ENCODE measurements at places on chromosomes 11 and 22.

GRCh38 chr11:7457211-7457610 is 28.1 kb upstream of the OLFML1 start:
- no peak for DNase-seq

- no peak for DNase-seq
Measured at GRCh38 chr11:102810950-102811660, 13.1 kb upstream of the MMP1 start.

- no peak for DNase-seq
Measured at GRCh38 chr11:122032317-122032716, 83.7 kb downstream of the BLID start.

- no peak for DNase-seq
Measured at GRCh38 chr11:8336356-8337129, 72.9 kb upstream of the LMO1 start.

GRCh38 chr11:119567688-119568582 is 145.0 kb upstream of the THY1 start:
- no peak for DNase-seq

- DNase-seq, result no peak
Measured at GRCh38 chr11:8512547-8512946, 81.5 kb downstream of the STK33 start.

DNA sequence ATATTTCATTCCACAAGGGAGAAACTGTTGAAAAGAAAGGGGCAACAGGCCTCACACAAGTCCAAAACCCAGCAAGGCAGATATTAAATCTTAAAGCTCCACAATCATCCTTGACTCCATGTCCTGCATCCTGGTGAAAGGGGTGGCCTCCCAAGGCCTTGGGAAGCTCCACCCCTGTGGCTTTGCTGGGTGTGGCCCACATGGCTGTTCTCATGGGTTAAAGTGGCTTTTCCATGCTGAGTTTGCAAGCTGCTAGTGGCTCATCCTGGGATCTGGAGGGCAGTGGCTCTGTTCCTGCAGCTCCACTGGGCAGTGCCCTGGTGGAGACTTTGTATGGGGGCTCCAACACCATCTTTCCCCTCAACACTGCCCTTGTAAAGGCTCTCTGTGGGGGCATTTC is 106.4 kb downstream of the CTNND1 start:
- DNase-seq, result no peak

GRCh38 chr11:119616586-119617339 is 112.2 kb downstream of the NECTIN1 start:
- no peak for DNase-seq

DNA sequence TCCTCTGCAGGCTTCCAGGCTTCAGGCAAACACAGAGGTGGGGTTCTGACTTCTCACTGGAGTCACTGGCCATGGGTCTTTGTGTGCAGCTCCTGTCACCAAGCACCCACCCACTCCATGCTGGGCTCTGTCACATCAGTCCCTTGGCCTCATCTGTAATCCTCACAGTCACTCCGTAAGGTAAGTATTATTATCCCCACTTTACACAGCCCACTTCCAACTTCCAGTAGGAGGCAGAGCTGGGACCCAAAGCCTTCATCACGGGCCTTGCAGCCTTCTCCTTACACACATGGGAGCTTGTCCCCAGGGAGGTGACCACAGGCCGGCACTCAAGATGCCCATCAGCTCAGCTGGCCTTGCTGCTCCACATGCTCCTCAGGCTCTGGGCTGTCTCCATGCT is 266.7 kb upstream of the B3GAT1 start:
- no peak for DNase-seq

GRCh38 chr11:134957540-134958335 is 545.7 kb upstream of the B3GAT1 start:
- no peak for DNase-seq

DNA sequence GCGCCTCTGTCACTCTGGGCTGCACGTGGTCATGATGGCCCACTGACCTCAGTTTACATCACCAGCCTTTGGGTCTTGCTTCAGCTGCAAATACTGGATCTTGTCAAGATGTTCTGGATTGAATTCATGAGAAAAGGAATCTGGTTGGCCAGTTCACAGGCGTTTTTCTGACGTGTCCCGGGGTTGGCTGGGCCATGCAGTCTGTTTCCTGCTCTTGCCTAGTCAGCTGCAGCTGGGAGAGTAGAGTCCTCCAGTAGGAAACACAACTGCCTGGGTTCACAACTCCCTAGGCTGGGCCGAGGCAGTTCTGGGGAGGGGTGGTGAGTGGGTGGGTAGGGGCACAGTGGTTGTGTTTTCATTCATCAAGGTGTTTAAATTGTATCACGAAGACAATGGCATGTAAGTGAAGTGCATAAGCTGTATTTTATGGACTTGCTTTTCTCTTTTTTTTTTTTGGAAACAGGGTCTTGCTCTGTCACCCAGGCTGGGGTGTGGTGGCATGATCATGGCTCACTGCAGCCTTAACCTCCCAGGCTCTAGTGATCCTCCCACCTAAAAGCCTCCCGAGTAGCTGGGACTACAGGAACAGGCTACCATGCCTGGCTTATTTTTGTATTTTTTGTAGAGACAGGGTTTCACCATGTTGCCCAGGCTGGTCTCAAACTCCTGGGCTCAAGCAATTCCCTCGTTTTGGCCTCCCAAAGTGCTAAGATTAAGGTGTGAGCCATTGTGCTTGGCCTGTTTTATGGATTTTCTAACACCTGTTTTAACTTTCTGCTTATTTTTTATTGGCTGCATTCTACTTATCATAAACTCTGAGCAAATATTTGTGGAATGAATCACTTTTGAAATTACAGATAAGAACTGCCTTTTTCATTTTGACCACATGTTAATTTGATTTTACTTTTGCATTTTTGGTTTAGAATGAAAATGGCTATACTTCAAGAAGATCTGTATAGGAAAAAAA is 54.0 kb upstream of the PITPNB start:
- DNase-seq, result no peak

- DNase-seq, result no peak
Measured at GRCh38 chr11:94219771-94220170, 84.6 kb upstream of the IZUMO1R start.

DNA sequence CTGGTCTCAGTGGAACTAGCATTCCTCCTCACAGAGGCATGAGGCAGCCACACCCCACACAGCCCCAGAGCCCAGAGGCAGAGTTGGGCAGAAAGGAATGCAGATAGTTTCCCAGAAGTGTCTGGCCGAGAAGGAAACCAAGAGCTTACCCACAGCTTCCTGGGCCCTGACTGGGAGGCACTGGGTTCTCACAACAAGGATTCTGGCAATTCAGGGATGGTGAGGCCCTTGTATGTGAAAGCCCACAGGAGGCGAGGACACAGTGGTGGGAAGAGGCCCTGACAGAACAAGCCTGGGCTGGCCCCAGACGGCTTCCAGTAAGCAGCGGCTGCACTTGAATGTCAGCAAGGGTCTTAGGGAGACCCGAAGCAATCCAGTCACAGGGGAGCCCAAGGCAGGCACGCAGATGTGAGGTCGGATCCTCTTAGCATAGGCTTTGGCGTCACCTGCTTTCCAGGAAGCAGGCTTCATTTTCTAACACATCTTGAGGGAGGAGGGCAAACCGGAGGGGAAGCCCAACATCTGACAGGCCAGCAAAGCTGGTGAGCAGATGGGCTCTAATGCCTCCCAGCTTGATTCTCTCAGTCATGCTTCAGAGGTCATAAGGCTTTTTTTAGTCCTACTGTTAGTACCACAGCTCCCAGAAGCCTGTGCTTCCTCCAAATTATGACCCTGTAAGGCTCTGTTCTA is 78.3 kb upstream of the AKIP1 start:
- DNase-seq, result peak; percentile 21

- no peak for DNase-seq
Measured at GRCh38 chr11:119615882-119616196, 113.2 kb downstream of the NECTIN1 start.

- DNase-seq, result no peak
Measured at GRCh38 chr22:49811020-49811791, 16.5 kb downstream of the BRD1 start.

DNA sequence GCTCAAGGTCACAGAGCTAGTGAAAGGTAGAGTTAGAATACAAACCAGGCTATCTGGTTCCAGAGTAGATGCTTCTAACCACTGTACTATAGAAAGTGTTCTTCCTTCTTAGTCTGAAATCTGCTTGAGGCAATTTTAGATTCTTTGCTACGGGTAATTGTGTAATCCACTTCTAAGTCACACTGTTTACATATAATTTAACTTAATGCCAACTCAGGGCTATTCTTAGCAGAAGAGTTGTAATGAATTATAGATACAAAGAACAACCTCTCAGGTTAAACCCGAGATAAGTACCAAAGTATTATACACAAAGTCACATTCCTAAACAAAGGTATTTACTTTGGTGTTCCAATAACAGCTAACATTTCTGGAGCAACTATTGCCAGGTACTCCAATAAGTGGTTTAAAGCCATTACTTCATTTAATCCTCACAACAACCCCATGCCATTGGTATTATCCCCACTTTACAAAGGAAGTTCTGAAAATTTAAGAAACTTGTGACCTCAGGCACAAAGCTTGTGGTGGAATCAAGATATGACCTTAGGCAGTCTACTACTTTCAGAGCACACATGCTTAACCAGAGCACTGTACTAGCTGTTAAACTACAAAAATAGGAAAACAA is 31.1 kb upstream of the DDI1 start:
- DNase-seq, result no peak

- no peak for DNase-seq
Measured at GRCh38 chr22:24553597-24554312, 1.2 kb downstream of the GUCD1 start.

- no peak for DNase-seq
Measured at GRCh38 chr11:62142043-62142375, 18.2 kb downstream of the INCENP start.

DNA sequence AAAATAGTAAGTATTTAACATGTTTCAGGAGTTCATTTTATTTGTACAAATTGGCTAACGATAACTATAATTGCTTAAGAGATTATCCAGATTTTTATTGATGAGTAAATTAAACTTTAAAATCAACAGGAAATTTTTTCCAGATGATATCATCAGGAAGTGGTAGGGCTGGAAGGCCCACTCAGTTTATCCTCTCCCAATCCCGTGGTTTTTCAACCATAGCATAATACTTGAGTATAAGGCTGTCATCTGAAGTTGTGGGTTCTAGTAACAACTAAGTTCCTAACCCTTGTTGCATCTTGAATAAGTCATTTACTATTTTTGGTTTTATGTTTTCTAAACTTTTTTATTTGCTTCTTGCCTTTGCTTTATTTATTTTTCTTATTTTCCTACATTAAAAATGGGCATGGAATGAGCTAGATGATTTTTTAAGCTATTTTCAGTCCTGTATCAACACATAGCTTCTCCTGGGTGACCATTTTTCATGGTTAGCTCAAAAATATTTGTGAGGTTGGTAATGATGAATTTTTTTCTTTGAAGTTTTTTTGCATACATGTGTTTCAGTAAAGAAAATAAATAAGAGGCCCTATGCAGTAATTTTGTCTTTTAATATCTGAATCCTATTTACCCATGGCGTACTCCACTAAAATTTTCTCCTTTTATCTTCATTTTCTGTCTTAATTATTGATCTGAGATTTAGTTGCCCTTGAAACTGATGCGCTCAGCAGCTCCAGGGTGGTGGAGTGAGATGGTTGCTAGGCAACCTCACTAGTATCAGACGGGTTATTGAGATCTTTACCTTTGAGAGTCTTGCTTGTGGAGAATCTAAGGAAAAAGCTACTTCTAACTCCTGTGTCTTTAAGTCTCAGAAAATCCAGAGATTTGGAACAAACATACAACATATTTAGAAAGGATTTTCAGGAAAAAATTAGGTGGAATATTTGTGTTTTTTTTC is 452.0 kb upstream of the CCDC179 start:
- DNase-seq, result no peak

DNA sequence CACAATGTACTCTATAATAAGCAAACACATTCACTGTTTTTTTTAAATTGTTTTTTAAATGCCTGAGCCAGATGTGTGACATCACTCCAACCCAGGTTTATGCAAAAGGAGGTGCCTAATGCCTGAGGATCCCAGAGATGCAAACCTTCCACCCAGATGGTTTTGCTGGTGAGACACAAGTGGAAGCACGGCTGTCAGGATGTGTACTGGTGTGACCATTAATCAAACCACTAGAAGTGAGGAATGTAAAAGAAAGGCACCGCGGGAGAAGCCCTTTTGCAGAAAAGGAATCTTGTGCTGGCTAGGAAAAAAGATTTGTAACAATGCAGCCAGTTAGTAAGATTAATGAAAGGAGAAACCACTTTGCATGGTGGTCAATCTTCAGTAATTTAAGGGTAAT is 407.4 kb downstream of the LARGE1 start:
- DNase-seq, result no peak

DNA sequence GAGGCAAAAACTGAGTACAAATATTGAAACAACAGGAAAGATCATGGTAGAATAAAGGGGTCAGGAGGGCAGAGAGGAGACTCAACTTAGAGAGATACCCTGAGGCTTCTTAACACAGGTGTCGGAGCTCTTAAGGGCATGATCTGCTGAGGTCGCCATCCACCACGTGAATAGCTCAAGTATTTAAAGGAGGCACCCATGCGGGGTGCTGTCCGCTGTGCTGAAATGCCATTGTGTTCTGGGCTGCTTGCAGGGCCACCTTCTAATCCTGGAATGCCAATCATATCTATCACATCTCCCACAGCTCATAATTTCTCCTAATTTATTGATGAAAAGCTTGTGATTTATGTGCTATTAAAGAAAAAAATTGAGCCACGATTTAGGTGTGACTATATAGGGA is 90.2 kb downstream of the SEZ6L start:
- no peak for DNase-seq

GRCh38 chr11:22510010-22510409 is 115.6 kb downstream of the FANCF start:
- no peak for DNase-seq

GRCh38 chr22:23156286-23156685 is 11.0 kb downstream of the RAB36 start:
- DNase-seq, result no peak

DNA sequence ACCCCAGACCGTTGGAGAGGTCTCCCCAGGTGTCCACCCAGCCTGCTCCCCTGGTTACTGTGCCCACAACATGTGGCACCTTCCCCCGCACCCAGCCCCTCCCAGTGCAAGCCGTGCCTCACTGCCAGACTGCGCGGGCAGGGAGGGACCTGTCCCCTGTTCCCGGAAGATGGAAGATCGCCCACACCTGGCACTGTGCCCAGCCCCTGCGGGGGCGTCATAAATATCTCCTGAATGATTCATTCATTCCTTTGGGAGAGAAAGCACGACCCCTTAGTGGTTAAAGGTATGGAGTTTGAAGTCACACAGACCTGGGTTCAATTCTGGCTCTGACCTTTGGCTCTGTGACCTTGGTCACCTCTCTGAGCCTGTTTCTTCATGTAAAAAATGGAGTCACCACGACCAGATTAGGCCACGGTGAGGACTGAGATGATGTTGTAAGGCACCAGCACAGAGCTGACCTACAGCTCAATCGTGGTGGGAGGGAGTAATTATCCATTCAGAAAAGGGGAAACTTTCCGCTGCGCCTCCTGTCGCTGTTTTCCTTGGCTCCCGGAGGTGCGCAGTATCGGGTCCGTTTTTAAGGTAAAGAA is 497 bp upstream of the SYT12 start:
- DNase-seq, result no peak

GRCh38 chr11:125264100-125265022 is 99.8 kb downstream of the PKNOX2 start:
- no peak for DNase-seq
